ENCODE measurements at places on chromosomes 3 and 15. TPM values are rescaled to one million over a fixed set of nuclear protein-coding genes. Genes with fewer than 3 reads are reported as not detected.

- DNase-seq: peak; percentile 36
Observed at GRCh38 chr3:184531626-184532280, 29.8 kb upstream of the EPHB3 start.

The NIPA2 gene
- total RNA-seq: 123 TPM

- DNase-seq: no peak
Observed at GRCh38 chr3:37628711-37629301, 232.9 kb upstream of the CTDSPL start.

The IGF2BP2 gene
- total RNA-seq: 44.6 TPM

DNA sequence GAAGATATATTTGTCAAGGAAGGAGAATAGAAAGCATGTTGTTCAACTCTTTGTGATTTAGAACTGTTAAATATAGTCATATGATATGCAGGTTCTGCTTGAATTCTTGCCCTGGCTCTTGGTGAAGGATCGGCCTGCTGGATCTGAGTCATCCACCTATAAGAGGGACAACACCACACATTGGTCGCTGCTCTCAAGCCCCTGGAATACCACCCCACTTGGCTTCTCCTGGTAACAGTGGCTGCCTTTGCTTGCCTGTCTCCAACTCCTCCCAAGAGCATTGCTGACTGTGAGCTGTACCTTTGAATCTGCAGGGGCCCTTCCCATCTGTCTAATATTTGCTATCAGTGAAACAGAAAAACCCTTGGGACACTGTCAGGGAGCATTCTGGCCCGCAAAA lies 78.9 kb upstream of the DGKG start:
- no peak for DNase-seq
